Activated T-cell treated with anti-CD3 and anti-CD28 coated beads for 4 hours (primary cell): ENCODE measurements at places on chromosomes 16 and 17.

GRCh38 chr16:89815639-89816348 is 653 bp downstream of the FANCA start:
- no peak for DNase-seq

- no peak for DNase-seq
Observed at GRCh38 chr17:37392024-37392590, 14.5 kb downstream of the ACACA start.

DNA sequence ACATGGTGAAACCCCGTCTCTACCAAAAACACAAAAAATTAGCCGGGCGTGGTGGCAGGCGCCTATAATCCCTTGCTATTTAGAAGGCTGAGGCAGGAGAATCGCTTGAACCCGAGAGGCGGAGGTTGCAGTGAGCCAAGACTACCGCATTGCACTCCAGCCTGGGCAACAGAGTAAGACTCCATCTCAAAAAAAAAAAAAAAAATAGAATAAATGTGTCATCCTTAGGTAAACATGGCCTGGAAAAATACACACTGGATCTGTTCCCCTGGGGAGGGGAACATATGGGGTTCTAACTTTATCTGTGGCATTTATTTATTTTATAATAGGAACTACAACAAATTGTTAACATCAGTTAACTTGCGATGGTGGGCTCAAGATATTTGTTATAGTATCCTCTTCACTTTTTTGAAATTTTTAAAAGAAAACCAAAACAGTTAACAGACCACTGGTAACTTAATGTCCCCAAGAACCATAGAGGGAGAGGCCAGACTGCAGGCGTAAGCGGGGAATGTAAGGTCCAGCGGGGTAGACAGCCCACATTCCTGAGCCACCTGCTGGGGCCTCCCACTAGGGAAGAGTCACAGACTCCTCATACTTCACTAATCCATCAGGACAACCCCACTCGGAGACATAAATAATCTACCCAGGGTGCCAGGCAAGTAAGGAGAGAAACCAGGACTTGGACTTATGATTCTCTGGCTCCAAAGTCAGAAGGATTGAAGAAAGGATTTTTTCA is 12.5 kb upstream of the TXNDC11 start:
- no peak for DNase-seq

- no peak for DNase-seq
Observed at GRCh38 chr17:64129515-64129764, 504 bp downstream of the ERN1 start.

- no peak for DNase-seq
Observed at GRCh38 chr16:17377360-17378324, 93.1 kb downstream of the XYLT1 start.

GRCh38 chr16:52545898-52546266 is 1.1 kb downstream of the TOX3 start:
- no peak for DNase-seq
